Heart left ventricle (tissue), 16 donors: ENCODE measurements at places on chromosomes 7 and 10. TPM values are rescaled to one million over a fixed set of nuclear protein-coding genes. Genes with fewer than 3 reads are reported as not detected.

DNA sequence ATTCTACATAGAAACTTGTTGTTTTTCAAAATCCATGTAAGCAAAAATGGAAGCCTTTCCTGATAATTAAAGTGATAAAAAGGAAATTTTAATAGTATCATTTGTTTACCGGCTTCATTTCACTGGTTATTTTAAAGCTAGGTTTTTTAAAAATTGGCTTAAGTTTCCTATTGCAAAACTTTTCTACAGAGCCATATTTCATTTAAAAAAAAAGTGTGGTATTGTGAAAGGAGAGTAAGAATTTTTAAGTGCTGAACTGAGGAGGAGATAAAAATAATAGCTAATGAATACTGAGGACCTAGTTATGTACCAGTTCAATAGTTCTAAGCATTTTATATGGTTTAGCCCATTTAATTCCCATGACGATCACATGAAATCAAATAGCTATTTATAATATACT lies 172.2 kb upstream of the COL1A2 start:
- H3K27ac ChIP-seq, result no peak overlapping the region
- H3K27me3 ChIP-seq, result no peaks in the 10 kb centered on the region
- H3K4me3 ChIP-seq, result no peak overlapping the region
- no peaks in the 10 kb centered on the region for H3K4me1 ChIP-seq

DNA sequence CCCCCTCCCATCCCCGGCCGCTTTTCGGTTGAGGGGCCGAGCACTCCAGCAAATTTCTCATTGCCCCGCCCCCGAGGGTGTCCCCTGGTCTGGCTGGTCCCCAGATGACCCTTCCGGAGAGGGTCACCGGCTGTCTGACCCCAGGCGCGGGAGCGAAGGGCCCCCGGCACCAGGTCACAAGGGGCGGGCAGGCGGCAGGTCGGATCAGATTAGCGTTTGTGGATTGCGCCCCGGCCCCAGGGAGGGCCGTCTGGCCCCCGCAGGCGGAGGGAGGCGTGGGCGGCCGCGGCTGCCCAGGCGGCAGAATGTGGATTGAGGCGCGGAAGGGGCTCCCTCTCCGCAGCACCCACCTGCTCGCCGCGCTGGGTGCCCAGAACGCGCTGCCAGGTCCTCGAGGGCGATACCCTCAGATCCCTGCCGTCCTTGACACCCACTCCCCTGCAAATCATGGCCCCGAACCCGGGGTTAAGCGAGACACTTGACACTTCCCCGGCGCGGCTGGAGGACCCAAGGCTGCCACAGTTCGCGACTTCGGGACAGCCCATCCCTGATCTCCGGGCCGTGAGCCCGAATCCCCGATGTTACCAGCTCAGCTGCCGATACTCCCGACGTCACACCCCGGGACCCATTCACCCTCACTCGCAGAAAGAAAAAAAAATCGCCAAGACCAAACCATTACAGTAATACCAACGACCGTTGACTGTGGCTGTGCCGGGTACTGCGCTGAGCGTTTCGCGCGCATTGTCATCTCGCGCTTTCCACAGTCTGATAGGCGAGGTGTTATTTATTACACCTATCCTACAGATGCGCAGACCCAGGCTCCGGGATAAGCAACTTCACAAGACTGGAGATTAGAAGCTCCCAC lies 953 bp downstream of the NODAL start:
- peaks cover 12% of the 10 kb centered on the region for H3K4me1 ChIP-seq
- H3K36me3 ChIP-seq, result no peaks in the 10 kb centered on the region
- H3K4me3 ChIP-seq, result peak overlapping the region; percentile 29
- no peak overlapping the region for H3K27ac ChIP-seq

IDI2 gene
- 0.35 TPM for total RNA-seq

- H3K4me1 ChIP-seq, result peaks cover 3% of the 10 kb centered on the region
- peak overlapping the region; percentile 37 for H3K27ac ChIP-seq
- no peak overlapping the region for H3K4me3 ChIP-seq
- DNase-seq, result no peak
Observed at GRCh38 chr7:131226514-131226865, 101.2 kb upstream of the MKLN1 start.

DNA sequence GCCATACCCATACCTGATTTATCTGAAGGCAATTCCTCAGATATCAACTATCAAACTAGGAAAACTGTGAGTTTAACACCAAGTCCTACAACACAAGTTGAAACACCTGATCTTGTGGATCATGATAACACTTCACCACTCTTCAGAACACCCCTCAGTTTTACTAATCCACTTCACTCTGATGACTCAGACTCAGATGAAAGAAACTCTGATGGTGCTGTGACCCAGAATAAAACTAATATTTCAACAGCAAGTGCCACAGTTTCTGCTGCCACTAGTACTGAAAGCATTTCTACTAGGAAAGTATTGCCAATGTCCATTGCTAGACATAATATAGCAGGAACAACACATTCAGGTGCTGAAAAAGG lies 69.0 kb upstream of the RSBN1L start:
- no peaks in the 10 kb centered on the region for H3K27me3 ChIP-seq
- H3K4me3 ChIP-seq, result no peak overlapping the region
- H3K36me3 ChIP-seq, result no peaks in the 10 kb centered on the region
- no peaks in the 10 kb centered on the region for H3K4me1 ChIP-seq

DNA sequence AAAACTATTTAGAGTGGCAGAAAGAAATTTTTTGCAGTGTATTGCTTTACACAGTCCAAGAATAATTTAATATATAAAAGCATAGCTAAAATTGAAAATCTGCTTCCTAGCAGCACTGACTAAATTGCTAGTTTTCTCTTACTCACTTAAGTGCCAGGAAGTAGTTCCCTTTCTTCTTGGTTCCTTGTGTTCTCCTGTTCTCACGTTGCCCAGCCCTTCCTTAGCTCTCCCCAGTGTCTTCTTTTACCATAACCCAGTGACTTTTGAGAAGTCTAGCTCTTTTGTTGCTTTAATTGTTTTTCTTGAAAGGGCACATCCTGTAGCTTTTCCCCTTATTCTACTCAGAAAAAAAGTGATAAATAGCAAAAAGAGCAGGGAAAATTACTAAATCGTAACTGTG lies 215.5 kb downstream of the THSD7A start:
- no peak overlapping the region for H3K4me3 ChIP-seq
- no peak overlapping the region for H3K27ac ChIP-seq
- no peaks in the 10 kb centered on the region for H3K4me1 ChIP-seq
- no peaks in the 10 kb centered on the region for H3K36me3 ChIP-seq
- no peaks in the 10 kb centered on the region for H3K27me3 ChIP-seq
- no peak for DNase-seq

GRCh38 chr7:107396990-107397389 lies 72.9 kb upstream of the GPR22 start:
- no peak overlapping the region for H3K4me3 ChIP-seq
- no peak for DNase-seq
- H3K4me1 ChIP-seq, result peaks cover 3% of the 10 kb centered on the region
- H3K27me3 ChIP-seq, result no peaks in the 10 kb centered on the region
- H3K36me3 ChIP-seq, result no peaks in the 10 kb centered on the region

DNA sequence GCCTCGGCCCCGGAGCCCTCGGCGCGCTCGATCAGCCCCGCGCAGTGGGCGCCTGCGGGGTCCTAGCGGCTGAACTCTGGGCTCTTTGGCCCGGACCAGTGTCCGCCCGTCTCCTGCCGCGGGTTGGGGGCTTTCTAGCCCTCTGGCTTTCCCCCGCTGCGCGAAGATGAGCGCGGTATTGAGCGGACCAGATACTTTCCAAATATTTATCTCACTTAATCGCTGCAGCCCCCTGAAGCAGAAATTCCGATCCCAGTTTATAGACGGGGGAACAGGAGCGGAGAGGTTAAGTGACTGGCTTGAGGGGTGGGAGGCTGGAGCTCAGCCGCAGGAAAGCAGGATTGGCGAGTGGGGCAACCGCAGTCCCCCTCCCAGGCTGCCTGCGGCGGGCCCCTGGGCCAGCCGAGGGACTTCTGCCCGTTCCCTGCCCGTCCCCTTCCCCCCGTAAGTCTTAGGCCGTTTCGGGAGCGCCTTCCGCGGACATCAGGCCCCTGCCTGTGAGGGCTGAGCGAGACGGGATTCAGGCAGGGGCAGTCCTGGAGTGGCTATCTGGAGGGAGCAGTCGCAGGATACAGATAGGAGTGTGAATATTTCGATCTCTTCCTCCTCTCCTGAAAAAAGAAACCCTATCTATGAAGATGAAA lies 565 bp downstream of the STRIP2 start:
- DNase-seq, result no peak
- H3K4me1 ChIP-seq, result peaks cover 20% of the 10 kb centered on the region
- peak overlapping the region; percentile 80 for H3K27ac ChIP-seq
- peak overlapping the region; percentile 66 for H3K4me3 ChIP-seq
- H3K27me3 ChIP-seq, result no peaks in the 10 kb centered on the region

PIP gene
- total RNA-seq, result not detected

DNA sequence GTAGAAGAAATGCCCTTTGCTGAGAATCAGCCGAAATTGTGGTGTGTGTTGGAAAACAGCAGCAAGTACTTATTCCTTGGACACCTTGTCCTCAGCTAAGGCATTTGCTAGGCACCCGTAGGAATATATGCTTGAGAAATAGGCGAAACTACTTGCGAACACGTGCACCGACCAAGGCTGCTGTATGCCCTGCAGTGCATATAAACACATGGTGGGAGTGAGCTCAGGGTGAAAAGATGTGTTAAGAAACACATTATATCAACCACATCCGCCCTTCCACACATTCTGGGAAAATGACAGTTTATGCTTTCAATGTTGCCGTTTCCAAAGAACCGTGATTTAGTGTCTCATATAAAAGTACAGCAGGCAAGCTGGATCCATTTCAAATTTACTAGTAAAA lies 199.2 kb downstream of the JCAD start:
- H3K4me1 ChIP-seq, result peaks cover 8% of the 10 kb centered on the region
- no peaks in the 10 kb centered on the region for H3K36me3 ChIP-seq

GRCh38 chr10:7409732-7410168 lies 1.1 kb downstream of the SFMBT2 start:
- peaks cover 63% of the 10 kb centered on the region for H3K4me1 ChIP-seq
- no peaks in the 10 kb centered on the region for H3K27me3 ChIP-seq
- H3K4me3 ChIP-seq, result peak overlapping the region; percentile 80
- H3K27ac ChIP-seq, result peak overlapping the region; percentile 83
- no peak for DNase-seq
- H3K36me3 ChIP-seq, result no peaks in the 10 kb centered on the region

DNA sequence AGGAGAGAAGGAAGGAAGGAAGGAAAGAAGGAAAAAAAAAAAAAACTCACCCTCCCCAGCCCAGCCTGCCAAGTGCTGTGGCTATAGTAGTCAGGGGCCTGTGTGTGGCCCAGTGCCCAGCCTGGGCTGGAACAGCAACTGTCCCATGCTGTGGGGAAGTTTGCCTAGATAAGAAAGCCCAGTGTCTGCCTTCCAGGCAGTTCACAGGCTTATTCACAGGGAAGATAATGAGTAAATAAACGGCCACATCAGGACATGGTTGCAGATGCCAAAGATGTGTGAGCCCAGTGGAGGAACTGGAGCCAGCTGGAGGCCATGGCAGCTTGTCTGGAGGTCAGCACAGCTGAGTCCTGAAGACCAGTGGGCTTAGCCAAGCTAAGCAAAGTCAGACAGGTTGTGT lies 132.4 kb upstream of the FOXK1 start:
- H3K27ac ChIP-seq, result no peak overlapping the region
- DNase-seq, result peak; percentile 38
- no peaks in the 10 kb centered on the region for H3K36me3 ChIP-seq
- no peaks in the 10 kb centered on the region for H3K4me1 ChIP-seq
- no peak overlapping the region for H3K4me3 ChIP-seq

DNA sequence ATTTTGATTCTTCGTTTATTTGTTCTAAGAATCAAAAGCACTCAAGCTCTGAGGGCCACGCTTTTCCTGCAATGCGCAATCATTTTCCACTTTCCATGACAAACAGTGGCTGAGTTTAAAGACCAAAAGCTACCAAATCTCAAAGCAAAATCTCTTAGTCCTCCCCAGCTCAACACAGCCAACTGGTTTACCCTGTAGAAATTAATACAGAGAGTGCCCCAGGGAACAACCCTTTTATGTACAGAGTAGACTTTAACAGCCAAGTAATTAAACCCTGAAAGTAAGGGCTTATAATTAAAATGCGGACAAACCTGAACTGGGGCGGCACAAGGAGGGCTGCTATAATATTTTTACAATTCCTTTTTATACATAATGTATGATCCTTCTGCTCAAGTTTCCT lies 53.2 kb downstream of the FAM53B start:
- no peaks in the 10 kb centered on the region for H3K27me3 ChIP-seq
- H3K4me3 ChIP-seq, result no peak overlapping the region
- DNase-seq, result no peak
- peaks cover 70% of the 10 kb centered on the region for H3K4me1 ChIP-seq
- H3K27ac ChIP-seq, result no peak overlapping the region
- H3K36me3 ChIP-seq, result peaks cover 22% of the 10 kb centered on the region

GRCh38 chr10:47023237-47024045 lies 112.2 kb downstream of the PTPN20 start:
- H3K36me3 ChIP-seq, result no peaks in the 10 kb centered on the region
- no peak overlapping the region for H3K4me3 ChIP-seq
- H3K27ac ChIP-seq, result no peak overlapping the region
- H3K27me3 ChIP-seq, result no peaks in the 10 kb centered on the region
- peaks cover 5% of the 10 kb centered on the region for H3K4me1 ChIP-seq

SFMBT2 gene
- total RNA-seq, result 13.2 TPM

DNA sequence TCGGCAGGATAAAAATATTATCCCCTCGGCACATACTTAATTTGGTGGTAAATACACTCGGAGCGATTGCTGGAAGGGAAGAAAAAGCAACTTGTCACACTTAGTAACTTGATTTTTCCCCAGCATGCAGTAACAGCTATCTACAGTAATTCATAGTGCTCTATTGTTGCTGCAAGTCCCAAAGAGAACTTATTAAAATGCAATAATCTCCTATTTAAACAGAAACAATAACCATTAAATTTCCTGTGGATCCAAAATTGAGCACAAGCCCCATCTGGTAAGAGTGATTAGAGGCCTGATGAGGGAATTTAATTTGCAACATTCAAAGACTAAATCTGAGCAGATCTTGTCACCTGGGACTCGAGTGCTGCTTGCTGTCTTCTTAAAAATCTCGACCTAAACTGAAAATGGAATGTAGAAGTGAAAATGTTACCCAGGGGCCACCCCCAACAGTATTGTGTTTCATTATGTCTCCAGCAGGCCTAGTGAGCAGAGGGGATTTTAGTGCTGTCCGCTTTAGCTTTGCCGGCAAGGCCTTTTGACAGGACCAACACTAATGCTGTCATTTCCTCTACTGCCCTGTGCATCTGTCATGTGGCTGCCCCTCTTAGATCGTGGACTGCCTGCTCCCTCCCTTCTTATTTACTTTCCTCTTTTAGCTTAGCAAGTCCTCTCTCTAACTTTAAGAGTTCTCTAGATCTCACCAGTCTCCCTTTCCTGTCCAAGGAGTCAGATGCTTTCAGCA lies 639.7 kb downstream of the AUTS2 start:
- no peaks in the 10 kb centered on the region for H3K4me1 ChIP-seq
- no peaks in the 10 kb centered on the region for H3K27me3 ChIP-seq

GTF2IRD2 gene
- 10.6 TPM for total RNA-seq

KIF11 gene
- 1.0 TPM for total RNA-seq

C10orf67 gene
- total RNA-seq, result 0.43 TPM

- no peaks in the 10 kb centered on the region for H3K36me3 ChIP-seq
- H3K4me3 ChIP-seq, result peak overlapping the region; percentile 20
- H3K27ac ChIP-seq, result no peak overlapping the region
- no peak for DNase-seq
- peaks cover 96% of the 10 kb centered on the region for H3K27me3 ChIP-seq
Observed at GRCh38 chr10:123136806-123137642, 1.3 kb downstream of the HMX3 start.
